A549 treated with CpdA at 1 μM for 4 hours (cell line): ENCODE measurements at places on chromosomes 2 and 18. TPM values are rescaled to one million over a fixed set of nuclear protein-coding genes. Genes with fewer than 3 reads are reported as not detected.

Gene DLX1
- total RNA-seq: 3.0 to 3.8 TPM (median 3.5 TPM) in 5 replicates

Gene OBSL1
- total RNA-seq: 19.6 to 26.1 TPM (median 22.5 TPM) in 5 replicates

Gene GLI2
- total RNA-seq: 18.5 to 27.5 TPM (median 23.5 TPM) in 5 replicates

Gene SMYD1
- total RNA-seq: not detected in 5 replicates

Gene SOCS6
- 27.8 to 32.4 TPM (median 31.2 TPM) in 5 replicates for total RNA-seq

Gene HSBP1L1
- 10.1 to 13.5 TPM (median 12.3 TPM) in 5 replicates for total RNA-seq

Gene KIAA2012
- total RNA-seq: not detected in 5 replicates

Gene IL36RN
- total RNA-seq: 0.03 to 0.07 TPM (median 0.06 TPM) in 4 of 5 replicates, not detected in the other

Gene DNER
- total RNA-seq: 5.0 to 8.5 TPM (median 6.4 TPM) in 5 replicates
